ENCODE measurements at places on chromosomes 12 and 14. TPM values are rescaled to one million over a fixed set of nuclear protein-coding genes. Genes with fewer than 3 reads are reported as not detected.

DNA sequence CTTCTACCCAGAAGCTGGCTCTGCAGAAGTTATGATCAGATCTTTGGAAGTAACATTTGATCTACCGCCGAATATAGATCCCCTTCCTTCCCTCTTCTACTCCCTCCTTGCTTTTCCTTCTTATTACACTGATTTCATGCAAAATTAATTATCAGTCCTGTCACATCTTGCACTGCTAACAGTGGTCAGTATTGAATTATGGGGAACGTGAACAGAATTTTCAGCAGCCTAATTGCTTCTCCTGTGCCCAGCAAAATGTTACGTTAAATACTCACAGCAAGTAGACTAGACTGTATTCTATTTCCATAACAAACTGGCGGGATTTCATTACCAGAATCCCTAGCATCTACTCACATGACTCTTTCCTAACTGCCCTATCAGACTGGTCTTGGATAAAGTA lies 596.9 kb downstream of the DIO2 start:
- DNase-seq, result no peak
- H3K36me3 ChIP-seq, result no peaks in the 10 kb centered on the region
- H3K27ac ChIP-seq, result no peak overlapping the region
- no peaks in the 10 kb centered on the region for H3K4me1 ChIP-seq
- H3K27me3 ChIP-seq, result no peaks in the 10 kb centered on the region

DNA sequence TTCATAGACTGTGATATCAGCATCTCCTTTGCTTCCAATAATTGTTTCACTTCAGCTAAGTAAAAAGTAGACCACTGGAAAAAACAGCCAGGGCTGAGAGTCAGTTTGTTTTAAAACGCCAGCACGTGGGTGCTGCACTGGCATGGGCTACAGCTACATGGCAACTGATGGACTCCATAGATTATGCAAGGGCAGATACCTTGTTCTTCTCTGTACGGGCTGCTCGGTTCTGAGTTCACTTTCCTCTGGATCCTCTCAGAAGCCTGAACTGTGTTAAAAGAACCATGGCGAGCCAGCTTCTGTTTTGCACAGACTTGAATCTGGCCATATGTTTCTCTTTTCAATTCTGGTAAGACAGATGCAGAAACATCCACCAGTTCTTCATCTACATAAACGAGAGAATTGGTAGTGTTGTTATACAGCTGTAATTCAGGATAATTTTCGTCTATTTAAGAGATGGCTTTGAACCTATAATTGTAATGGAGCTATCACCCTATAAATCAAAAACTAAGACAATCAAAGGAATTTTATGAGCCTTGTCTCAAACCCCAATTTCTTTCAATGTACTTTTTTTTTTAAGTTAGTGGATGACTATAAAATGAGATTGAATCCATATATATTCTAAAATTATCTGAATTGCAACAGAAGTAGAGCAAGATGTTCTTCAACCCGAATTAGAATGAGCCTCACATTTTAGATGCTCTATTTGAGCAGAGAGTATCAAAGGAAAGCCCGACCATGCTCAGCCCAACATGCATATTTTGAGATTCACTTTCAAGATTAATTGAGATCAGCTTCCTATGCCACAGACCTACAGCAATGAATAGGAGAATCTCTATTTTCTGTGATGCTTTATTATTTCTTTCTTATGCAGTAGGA lies 31.5 kb downstream of the E2F7 start:
- no peak overlapping the region for H3K4me3 ChIP-seq
- peaks cover 11% of the 10 kb centered on the region for H3K36me3 ChIP-seq
- no peaks in the 10 kb centered on the region for H3K27me3 ChIP-seq

INSM2 gene
- not detected for total RNA-seq

DNA sequence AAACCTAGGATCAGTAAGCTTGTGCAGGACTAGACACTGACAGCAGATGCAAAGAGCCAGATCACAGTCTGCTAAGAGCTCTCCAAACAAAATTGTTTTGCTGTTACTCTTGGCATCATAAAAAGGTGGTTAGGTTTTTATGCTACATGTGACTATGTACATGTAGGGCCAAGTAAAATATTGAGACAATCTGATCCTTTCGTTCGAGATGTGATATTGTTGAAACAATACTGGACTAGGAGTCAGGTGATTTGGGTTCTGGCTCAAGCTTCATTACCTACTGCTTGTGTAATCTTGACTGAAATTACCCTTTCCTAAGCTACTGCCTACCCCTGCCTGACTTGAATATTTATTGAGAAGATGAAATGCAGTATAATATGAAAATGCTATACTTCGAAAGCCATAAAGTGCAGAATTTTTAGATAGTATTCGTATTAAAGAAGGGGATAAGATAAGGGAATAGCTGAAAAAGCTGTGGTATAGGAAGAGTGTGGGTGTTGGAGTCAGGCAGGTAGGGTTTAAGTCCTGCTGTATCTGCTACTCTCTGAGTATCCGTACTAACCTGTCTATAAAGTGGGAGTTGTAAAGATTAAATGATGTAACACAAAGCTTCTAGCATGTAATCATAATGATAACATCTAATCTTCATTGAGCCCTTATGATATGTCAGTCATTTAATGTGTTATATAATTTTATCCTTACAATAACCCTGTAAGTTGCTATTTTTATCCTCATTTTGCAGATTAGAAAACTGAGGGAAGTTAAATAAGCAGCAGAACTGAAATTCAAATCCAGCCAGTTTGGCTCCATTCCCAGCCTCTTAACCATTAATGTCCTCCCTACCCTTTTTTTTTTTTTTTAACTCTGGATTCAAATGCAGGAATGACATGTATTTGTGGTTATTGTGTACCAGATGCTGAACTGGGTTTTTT lies 38.6 kb upstream of the ATF1 start:
- DNase-seq, result no peak
- no peak overlapping the region for H3K27ac ChIP-seq
- peaks cover 3% of the 10 kb centered on the region for H3K4me1 ChIP-seq
- no peak overlapping the region for H3K4me3 ChIP-seq
- peaks cover 46% of the 10 kb centered on the region for H3K36me3 ChIP-seq

KERA gene
- not detected for total RNA-seq

DNA sequence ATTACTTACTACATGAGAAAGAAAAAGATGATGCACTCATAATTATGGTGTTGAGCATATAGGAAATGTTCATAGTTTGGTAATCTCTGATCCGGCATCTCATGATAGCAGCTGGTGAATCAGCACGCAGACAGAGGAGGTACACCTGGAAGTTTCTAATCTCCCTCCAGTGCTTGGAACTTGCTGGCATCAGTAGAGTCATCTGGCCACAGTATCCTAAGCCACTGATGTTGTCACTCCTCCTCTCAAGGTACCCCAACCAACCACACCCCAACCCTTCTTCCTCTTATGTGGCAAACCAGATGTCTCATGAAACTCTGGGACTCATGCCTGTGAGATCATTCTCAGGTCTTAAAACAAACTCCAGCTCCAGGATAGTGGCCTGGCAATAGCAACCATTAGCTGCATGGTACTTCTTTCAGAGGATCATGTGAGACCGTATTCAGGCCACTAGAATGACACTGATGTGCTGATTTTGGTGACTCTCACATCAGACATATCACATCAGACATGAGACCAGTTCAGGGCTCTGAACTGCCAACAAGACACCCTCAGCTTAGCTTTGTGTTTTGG lies 143.0 kb downstream of the RASSF9 start:
- no peak for DNase-seq
- H3K36me3 ChIP-seq, result no peaks in the 10 kb centered on the region
- no peak overlapping the region for H3K4me3 ChIP-seq
- no peak overlapping the region for H3K27ac ChIP-seq
- peaks cover 4% of the 10 kb centered on the region for H3K4me1 ChIP-seq

YEATS4 gene
- 16.8 TPM for total RNA-seq

ANO2 gene
- total RNA-seq, result 4.5 TPM

DNA sequence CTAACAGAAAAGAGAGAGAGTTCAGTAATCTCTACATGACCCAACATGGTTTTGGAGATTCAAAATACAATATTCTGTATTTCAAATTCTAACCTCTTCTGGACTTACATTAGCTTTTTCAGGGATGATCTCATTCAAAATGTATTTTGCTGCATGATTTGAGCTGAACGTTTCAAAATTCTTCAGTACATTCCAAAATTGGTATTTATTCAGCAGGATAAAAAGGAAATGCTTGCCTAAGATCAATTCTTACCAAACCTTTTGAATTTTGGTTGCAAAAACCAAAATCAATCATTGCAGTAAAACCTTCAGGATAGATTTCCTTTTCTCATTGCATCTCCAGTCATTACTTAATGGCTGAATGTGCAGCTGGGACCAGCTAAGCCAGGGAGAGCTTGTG lies 1761.3 kb upstream of the SEL1L start:
- no peaks in the 10 kb centered on the region for H3K4me1 ChIP-seq
- no peak for DNase-seq
- H3K36me3 ChIP-seq, result no peaks in the 10 kb centered on the region

GRCh38 chr12:103884316-103884715 lies 43.3 kb upstream of the NT5DC3 start:
- H3K36me3 ChIP-seq, result no peaks in the 10 kb centered on the region
- peaks cover 20% of the 10 kb centered on the region for H3K4me1 ChIP-seq
- no peak overlapping the region for H3K4me3 ChIP-seq
- no peak for DNase-seq
- no peak overlapping the region for H3K27ac ChIP-seq

- H3K4me1 ChIP-seq, result peaks cover 3% of the 10 kb centered on the region
- no peak overlapping the region for H3K4me3 ChIP-seq
- no peak for DNase-seq
- H3K27ac ChIP-seq, result no peak overlapping the region
- H3K27me3 ChIP-seq, result peaks cover 2% of the 10 kb centered on the region
Measured at GRCh38 chr12:67280572-67280971, 11.4 kb downstream of the CAND1 start.

GRCh38 chr12:1859643-1860042 lies 39.3 kb downstream of the LRTM2 start:
- H3K27ac ChIP-seq, result no peak overlapping the region
- H3K36me3 ChIP-seq, result peaks cover 11% of the 10 kb centered on the region

PELI2 gene
- total RNA-seq, result 40.6 TPM

DNA sequence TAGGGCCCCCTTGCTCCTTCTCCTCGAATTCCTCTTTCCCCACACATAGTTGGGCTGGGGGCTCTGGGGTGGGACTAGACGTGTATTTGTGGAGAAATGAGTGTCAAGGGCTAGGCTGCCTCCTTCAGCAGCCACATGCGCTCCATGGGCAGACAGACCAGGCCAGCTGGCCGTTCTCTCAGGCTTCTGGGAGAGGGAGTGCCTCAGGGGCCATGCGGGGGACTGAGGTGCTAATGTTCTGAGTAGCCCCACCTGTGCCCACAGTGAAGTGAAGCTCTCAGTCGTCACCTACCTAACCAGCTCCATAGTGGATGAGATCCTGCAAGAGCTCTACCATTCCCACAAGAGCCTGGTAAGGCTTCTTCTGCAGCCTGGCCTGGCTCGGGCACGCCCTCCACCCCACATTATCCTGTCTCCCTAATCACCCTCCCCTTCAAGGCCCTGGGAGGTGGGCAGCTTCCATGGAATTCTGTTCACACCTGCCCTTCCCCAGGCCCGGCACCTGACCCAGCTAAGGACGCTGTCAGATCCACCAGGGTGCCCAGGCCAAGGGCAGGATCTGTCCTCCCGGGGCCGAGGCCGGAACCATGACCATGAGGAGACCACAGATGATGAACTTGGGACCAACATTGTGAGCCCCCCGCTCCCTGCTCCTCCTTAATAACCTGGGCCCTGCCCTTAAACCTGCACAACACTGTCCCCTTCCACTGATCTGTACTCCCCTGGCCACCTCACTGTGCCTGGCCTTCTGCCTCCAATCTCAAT lies 9.0 kb upstream of the CPNE6 start:
- no peak for DNase-seq
- H3K27me3 ChIP-seq, result peaks cover 16% of the 10 kb centered on the region
- no peak overlapping the region for H3K27ac ChIP-seq
- H3K4me1 ChIP-seq, result no peaks in the 10 kb centered on the region
- no peaks in the 10 kb centered on the region for H3K36me3 ChIP-seq

DNA sequence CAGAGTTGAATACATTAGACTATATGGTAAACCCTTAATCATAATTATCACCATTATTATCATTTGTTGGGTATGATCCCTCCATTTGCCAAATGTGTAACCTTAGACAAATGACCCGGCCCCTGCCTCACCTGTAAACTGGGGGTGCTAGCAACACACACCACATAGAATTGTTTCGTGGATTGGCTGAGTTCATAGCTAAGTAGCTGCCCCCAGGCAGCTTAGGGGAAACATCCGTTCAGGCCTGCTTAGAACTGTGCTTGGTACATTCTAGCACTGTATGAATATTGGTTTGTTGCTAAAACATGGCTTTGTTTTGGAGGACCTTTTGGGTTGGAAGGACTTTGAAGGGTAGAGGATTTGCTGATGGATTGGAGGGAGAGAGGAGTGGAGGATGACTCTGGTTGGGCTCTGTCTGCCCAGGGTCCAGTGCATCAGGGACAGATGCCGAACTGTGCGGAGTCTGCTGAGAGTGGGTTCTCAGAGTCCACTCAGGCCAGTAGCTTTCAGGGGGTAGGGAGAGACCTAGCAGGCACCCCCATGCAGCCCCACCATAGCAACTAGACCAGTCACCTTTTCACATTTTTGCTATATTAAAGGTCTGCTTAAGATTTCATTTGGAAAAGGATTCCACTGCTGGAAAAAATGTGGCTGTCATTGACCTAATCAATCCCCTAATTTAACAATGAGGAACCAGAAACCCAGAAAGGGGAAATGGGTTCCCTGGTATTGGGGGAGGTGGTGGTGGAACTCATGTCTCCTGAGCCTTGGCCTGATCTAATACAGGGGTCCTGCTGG lies 2.2 kb downstream of the RIN3 start:
- peaks cover 20% of the 10 kb centered on the region for H3K4me1 ChIP-seq
- H3K36me3 ChIP-seq, result peaks cover 6% of the 10 kb centered on the region
- no peak overlapping the region for H3K27ac ChIP-seq
